Endothelial cell of coronary artery (primary cell): ENCODE measurements at places on chromosomes 4 and X. TPM values are rescaled to one million over a fixed set of nuclear protein-coding genes. Genes with fewer than 3 reads are reported as not detected.

Gene USP17L15
- total RNA-seq: not detected in 2 replicates

Gene IL15
- 1.4 and 2.5 TPM in 2 replicates for total RNA-seq

Gene SORCS2
- total RNA-seq: under 0.01 and 0.66 TPM in 2 replicates

Gene PCDH19
- total RNA-seq: 0.47 and 1.2 TPM in 2 replicates

Gene SHROOM2
- total RNA-seq: 5.4 and 5.7 TPM in 2 replicates

Gene ITM2A
- 14.5 and 19.0 TPM in 2 replicates for total RNA-seq

Gene COL25A1
- 2.0 and 4.6 TPM in 2 replicates for total RNA-seq

Gene CXXC4
- under 0.01 TPM in 1 of 2 replicates, not detected in the other for total RNA-seq

Gene TMEM255A
- under 0.01 TPM in 1 of 2 replicates, not detected in the other for total RNA-seq

Gene CPE
- total RNA-seq: 1.4 and 1.9 TPM in 2 replicates

Gene TRAM1L1
- 0.09 and 0.36 TPM in 2 replicates for total RNA-seq

Gene CCDC110
- total RNA-seq: 0.36 and 0.75 TPM in 2 replicates
